A549 (cell line): ENCODE measurements at places on chromosomes 7 and 10.

DNA sequence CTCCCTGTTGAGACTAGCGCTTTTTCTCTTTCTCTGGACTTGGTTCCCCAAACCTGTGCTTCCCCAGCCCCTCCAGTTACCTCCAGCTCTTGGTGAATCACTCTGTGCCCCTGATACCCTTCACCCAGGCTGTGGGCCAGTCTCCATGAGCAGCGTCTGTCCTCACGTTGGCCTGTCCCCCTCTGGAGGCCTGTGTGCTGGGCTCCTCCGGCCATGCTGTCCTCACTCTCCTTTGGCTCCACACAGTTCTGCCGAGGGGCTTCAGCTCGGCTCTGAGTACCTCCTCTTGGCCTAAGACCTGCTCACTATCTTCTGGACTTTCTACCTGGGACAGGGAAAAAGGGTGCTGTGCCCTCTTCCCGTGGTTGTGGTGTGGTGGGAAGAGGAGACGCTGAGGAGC is 140.2 kb upstream of the TNS3 start:
- DNase-seq: no peak

DNA sequence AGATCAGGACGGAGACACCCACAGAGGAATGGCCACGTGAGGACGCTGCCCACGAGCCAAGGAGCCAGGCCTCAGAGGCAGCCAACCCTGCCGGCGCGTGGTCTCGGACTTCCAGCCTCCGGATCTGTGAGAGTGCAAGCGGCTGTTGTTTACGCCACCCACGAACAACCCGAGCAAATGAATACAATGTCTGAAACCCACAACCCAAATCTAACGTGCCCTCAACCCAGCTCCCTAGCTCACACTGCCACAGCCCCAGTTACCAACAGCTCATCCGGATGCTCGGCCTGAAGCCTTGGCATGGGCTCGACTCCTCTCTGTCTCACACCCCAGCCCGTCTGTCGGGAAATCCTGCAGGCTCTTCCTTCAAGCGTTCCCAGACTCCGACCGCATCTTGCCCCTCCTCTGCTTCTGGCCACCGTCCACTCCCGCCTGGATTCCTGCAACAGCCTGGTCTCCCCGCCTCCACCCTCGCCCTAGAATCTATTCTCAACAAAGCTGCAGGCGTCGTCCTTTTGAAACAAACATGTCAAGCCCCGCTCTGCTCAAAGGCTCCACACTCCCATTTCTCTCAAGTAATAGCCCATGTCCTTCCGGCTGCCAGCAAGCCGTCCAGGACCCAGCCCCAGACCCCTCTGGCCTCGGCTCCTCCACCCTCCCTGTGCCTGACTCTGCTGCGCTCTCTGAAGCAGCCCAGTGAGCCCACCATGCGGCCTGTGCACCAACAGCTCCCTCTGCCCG is 35.3 kb downstream of the STK32C start:
- no peak for DNase-seq

- DNase-seq: peak; percentile 29
Observed at GRCh38 chr10:7264313-7264756, 146.5 kb downstream of the SFMBT2 start.

- DNase-seq: no peak
Observed at GRCh38 chr10:26714415-26715136, 17.1 kb downstream of the PDSS1 start.

GRCh38 chr10:117551330-117552155 is 9.0 kb downstream of the EMX2 start:
- DNase-seq: no peak

GRCh38 chr7:91041901-91042484 is 222.2 kb upstream of the FZD1 start:
- DNase-seq: no peak
